ENCODE measurements at places on chromosomes 2 and 18.

DNA sequence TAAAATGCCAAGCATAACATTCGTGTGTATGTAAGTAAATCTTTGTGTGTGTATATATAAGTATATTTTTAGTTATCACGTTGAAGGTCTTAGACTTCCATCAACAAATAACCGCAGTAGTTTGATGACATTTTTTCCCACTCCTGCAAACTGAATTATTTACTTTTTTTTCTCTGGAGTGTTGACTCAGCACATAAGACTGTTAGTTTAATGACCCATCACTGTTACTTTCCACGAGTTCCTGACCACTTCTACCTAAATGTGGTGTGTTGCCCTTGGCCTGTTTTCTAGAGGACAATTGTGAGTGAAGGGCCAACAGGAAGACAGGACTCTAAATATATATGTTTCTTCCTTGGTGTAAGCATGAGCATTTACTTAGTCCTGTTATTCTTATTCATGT lies 71.3 kb upstream of the TXNDC2 start:
- DNase-seq: no peak

DNA sequence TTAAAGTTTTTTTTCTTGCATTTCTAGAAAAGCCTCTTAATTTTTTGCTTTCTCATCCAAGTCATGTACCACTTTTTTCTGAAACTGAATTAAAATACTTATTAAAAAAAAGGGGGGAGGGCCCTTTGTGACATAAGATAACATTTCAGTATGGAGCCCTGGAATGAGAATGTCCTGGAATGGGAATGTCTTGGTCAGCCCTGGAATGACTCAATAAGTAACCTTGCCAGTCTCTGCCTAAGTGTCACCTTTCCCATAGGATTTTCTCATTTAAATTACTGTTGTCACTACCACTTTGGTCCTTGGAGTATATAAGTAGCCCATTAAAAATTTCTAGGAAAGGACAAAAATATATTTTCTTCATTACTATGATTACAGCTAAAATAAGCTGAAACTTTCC lies 4.7 kb downstream of the UBXN2A start:
- DNase-seq: no peak

DNA sequence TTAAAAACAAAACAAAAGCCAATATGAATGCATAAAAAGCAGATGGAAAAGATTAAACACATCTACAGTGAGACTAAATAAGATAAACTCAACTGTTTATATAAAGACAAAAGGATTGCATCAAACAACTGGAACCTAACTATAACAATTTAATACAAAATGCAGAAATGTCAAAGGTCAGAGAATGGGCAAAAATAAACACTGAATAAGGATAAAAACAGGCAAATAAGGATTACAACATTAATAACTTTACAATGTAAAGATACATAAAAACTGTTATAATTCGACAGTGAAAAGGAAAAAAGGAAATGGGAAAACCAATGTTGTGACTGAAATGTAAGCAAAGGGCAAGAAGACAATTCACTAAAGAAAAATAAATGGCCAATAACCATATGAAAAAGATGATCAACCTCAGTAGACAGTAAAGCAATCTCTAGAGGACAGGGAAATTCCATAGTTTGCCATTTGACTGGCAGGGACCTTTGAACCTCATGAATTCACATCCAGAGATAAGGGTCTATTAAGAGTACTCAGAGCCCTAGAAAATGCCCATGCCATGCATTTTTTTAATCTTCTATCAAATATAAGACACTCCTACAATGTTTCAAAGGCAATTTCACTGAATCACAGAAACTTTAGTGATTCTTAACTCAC lies 83.7 kb downstream of the TMEM131 start:
- DNase-seq: no peak

DNA sequence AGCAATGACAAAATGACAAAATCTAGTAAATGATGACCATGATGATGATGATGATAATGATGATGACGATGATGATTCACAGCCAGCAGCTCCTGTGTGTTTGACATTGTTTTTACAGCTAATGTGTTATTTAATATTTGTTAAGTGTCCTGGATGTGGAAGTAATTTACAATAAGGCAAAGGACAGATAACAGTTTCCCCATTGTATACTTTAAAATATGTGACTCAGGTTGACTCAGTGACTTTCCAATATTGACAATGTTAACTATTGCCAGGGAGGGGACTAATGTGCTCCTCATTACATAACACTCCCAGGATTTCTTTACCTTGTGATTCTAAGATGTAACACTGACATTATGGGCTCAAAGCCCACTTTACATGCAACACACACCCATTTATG lies 602.2 kb downstream of the FBXO15 start:
- DNase-seq: no peak

- no peak for DNase-seq
These were observed 248.8 kb downstream of the HNMT start for GRCh38 chr2:138213084-138213483.

GRCh38 chr2:153715218-153715850 lies 156.4 kb upstream of the GALNT13 start:
- no peak for DNase-seq

DNA sequence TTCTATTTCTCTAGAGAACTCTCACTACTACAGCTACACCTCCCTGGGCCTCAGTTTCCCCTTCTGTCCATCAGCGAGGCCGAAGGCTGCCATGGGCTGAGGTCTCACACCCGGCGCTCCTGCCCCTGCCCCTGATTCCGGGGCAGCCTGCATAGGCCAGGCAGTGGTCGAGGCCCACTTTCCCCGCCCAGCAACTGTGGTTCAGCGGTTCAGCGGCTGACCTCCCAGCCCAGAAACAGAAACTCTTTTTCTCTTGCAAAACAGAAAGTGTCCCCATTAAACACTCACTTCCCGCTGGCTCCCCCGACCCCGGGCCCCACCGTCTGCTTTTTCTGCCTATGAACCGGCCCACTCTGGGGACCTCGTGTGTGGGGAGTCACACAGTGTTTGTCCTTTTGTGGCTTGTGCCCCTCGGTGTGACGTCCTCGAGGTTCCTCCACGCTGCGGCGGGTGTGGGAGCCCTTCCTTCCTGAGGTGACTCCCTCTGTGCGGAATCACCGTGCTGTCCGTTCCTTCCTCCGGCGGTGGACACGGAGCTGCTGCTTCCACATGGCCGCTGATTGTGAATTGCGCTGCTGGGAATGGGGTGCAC lies 16.0 kb downstream of the PDCD1 start:
- DNase-seq: peak; percentile 62

GRCh38 chr2:39476524-39476923 lies 39.4 kb upstream of the MAP4K3 start:
- DNase-seq: no peak
